Activated CD4-positive, alpha-beta T cell treated with anti-CD3 and anti-CD28 coated beads, Interleukin-2, amount 50 U/mL, for 48 hours (primary cell): ENCODE measurements at places on chromosomes 13 and 19.

DNA sequence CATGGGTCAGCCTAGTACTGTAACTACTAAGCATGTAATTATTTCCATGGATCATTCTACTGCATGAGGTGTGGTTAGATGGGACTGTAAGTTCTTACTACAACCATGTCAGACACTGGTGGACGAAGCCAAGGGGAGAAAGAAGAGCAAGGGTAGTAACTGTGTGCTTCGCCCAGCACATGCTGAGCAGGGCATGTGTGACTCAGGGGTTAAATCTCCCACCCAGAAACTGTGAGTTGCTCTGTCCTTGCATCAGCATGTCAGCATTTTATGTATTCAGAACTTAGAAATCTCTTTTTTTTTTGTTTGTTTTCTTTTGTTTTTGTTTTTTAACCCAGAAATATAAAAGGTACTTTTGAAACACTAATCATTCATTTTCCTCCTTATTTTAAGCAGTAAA lies 436.6 kb upstream of the KLF12 start:
- no peak for DNase-seq

DNA sequence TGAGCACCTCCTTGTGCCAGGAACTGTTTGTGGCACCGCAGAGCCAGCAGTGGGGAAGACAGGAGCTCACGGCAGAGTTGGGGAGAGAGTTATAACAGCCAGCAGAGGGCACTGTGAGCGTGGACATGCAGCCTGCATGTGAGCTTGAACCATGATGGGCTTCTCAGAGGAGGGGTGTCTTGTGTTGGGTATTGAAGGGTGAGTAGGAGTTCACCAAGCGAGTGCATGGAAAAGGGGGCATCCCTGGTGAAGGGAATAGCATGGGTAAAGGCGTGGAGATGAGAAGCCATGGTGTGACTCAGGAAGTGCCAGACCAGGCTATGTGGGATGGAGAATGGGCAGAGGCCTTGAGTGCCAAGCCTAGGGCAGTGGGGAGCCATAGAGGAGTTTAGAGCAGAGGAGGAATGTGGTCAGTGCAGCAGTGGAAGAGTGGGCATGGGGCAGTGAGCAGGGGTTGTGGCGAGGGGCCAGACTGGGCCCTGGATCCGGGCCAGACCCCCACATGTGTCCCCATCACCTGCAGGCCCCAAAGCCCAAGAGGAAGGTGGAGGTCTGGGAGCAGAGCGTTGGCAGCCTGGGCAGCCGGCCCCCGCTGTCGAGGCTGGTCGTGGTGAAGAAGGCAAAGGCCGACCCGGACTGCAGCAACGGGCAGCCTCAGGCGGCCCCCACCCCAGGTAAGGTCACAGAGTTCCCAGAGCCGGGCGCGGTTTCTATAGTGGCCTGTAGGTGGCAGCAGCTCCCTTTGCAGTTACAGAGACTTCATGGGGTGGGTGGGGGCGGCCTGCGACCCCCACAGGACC lies 11.8 kb upstream of the SHD start:
- DNase-seq = peak; percentile 70

DNA sequence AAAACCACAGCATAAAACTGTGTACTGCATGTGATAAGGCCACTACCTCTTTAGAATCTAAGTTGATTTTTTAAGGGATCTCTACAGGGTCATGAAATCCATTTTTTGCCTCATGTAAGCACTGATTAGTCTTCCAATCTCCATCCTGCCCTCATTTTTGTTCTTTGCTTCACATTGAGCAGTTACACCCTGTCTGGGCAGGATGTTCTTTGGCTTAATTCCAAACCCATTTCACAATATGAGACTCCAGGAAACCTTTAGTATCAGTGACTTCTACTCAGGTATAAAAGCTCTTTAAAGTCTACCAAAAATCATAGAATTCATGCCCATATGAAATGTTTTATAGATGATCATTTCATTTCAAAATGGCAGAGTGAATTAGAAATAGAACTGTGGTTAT lies 592.6 kb downstream of the TBC1D4 start:
- DNase-seq = no peak

DNA sequence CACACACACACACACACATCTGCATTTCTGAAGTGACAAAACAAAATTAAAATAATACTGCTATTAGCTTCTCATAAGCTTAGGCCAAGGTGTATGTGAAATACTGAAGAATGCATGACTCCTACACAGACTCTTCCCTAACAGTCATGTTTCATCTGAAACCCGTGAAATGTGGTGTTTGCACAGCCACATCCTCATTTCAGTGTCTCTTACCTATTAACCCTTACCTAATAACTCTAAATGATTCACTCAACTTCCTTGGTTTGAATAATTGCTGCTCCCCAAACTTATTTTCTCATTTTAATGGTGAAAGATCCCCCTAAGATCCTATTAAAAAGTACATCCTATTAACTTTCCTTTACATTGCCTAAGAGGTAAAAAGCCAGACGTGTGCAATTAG lies 117.6 kb downstream of the MIPEP start:
- no peak for DNase-seq

GRCh38 chr13:113554333-113554700 lies 30.2 kb upstream of the TFDP1 start:
- DNase-seq = no peak

- DNase-seq = no peak
These were observed 36.7 kb downstream of the DCLK1 start for GRCh38 chr13:36094478-36094877.

DNA sequence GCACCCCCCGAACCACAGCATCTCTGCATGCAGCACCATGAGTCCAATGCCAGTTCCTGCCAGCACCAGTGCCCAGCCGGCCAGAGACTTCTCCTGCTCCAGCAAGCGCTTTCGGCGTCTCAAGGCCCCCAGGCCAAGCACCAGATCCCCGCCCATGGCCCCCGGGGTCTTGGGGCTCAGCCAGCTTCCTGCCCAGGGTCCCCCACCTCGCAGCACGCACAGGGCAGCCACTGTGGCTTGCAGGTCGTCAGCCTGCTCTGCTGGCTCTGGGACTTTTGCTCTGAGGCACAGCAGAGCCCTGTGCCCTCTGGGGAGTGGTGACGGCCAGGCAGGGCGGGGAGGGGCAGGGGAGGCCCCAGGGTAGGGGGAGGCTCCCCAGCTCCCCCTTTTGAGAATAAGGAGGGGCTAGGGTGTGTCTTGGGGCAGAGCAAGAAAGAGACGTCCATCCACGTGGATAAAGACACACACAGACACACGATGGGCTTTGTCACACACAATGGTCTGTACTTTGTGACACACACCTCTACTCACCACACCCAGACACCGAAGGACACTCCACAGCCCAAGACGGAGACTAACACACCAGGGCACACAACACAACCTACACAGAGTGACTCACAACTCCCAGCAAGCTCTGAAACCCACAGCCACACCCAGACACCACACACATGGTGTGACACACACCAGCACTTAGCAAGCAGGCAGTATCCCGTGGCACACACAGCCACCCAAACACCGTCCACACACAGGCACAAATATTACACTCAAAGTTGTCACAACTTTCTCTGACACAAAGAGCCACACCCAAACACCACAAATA lies at the start of gene KCNN4:
TSS of gene KCNN4 (minus strand) at position 268 of the 820 bp plus-strand sequence. CDS start at position 156, 112 bp downstream.
- peak; percentile 78 for DNase-seq
